NCI-H1105 (cell line): ENCODE measurements at places on chromosomes 1 and 21.

- no peak for DNase-seq
Observed at GRCh38 chr1:79539001-79539400, 532.5 kb upstream of the ADGRL4 start.

DNA sequence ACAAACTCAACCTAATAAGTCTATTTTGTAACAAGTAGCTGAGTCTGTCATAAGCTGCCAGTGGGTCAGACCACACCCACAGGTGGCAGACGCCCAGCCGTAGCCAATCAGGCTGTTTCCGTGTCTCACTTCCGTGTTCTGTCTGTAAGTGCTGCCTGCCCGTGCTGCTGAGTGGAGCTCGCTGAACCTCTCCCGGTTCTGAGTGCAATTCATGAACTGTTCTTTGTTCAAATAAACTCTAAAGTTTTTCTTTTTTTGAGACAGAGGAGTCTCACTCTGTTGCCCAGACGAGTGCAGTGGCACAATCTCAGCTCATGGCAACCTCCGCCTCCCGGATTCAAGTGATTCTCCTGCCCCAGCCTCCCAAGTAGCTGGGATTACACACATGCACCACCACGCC is 25.1 kb downstream of the POFUT2 start:
- no peak for DNase-seq

GRCh38 chr1:32056598-32056997 is 16.1 kb upstream of the TMEM39B start:
- no peak for DNase-seq

DNA sequence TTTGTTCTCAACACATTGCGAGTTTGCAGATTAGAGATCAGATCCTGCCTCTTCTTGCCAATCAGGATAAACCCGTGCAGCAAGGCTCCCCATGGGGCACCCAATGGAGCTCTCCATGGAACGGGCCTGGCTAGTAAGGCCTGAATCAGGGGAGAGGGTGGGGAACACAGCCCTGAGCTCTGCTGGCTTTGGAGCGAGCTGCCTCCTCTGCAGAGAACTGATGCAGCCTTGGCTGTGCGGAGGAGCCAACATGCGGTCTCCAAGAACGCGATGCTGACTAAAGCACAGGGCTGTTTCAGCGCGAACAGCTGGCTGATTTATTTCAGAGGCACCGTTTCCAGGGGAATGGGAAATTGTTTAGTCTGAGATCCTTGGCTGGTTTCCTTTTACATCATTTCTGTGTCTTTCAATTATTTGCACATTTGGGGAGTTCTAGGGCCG is 139.7 kb downstream of the TSEN15 start:
- DNase-seq, result no peak

DNA sequence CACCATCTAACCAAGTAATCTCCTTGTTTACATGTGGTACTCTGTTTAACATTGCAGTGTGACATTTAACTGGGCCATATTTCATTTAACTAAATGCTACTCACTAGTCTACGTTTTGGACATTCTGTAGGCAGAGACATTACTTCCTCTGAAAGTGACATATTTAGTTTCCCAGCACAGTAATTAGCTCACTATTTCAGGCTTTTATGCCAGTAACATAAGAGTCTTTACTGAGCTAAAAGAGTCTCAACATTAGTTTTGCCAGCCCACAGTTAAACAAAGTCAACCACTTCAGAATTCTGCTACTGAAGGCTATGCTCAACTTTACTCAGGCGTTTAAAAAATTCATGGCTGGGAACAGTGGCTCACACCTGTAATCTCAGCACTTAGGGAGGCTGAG is 2.6 kb upstream of the TNFRSF9 start:
- DNase-seq, result no peak

GRCh38 chr1:99327357-99327756 is 63.1 kb downstream of the PLPPR4 start:
- peak; percentile 17 for DNase-seq

DNA sequence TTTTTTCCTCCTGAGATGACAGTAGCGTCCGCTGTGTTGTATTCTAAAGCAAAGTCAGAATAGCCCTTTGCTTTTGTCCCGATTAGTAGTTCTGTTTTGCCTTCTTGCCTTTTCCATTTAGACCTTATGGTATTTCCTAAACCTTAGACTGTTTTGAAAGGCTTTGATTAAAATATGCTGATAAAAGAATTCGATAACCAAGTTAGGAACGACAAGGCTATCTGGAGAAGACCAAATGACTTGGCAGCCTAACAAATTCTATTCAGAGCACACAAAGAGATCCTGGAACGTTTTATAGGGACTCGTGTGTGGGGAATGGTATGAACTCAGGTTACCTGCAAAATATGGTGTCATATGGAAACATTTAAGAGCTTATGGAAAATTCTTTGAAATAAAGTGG is 42.9 kb downstream of the NFIA start:
- DNase-seq, result peak; percentile 30

DNA sequence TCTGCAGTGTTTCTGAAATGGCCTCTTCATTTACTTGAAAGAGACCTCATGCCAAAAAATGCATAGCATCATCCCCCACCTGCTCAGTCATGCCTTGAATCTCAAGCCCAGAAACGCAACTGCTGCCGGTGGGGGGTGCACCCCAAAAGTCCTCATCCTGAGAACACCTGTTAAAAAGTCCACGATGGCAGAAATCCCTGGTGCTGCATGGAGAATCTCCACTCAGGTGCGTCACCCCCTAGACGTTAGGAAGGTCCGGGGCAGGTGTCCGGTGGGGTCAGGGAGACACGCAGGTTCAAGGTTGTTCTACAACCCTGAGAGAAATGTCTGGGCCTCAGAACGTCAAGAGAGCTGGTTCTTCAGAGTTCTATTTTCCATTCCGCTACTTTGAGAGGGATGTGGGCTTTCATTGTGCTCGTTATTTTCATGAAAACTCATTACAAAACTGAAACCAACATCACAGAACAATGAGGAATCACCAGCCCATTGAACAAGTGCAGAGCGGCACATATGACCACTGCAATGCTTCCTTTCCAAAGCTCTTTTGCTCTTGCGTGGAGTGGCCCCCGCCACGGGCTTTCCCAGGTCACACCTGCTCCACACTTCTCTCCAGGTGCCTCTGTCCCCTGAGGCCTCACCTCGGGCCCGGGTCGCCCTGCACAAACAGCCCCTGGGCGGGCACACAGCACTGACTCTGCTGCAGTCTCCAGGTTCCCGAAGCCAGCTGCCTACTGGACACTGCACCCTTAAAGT is 201.9 kb downstream of the TOMM20 start:
- DNase-seq, result no peak

GRCh38 chr1:72896256-72896655 is 613.9 kb upstream of the NEGR1 start:
- DNase-seq, result no peak

- no peak for DNase-seq
Observed at GRCh38 chr1:185448591-185449186, 131.6 kb upstream of the IVNS1ABP start.

DNA sequence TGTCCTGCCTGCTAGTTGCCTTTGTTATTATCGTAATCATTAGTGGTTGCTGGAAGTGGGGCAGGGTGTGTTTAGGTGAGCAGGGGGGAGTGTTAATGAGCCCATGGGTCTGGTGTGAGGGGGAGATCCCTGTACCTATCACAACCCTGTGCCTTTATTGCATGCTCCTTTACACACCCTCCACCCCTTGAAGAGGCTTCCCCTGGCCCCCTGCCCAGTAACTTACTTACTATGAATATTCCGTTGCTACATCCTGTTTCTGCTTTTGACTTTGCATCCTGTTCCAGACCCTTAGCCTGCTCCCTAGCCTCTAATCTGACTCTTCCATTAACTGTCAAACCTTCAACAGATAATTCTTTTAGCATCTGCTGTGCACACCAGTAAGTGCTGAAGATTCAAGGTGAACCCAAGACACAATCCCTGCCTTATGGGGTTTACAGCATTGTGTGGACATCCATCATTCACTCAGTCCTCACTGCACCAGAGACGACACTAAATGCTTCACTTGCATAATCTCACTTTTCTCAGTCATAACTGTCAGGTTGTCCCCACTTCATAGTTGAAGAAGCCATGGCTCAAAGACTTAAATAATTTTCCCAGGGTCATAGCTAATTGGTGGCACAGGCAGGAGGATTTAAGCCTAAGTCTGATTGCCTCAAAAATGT is 47.9 kb downstream of the CDC7 start:
- no peak for DNase-seq
